ENCODE measurements at places on chromosomes 6 and 20. TPM values are rescaled to one million over a fixed set of nuclear protein-coding genes. Genes with fewer than 3 reads are reported as not detected.

DNA sequence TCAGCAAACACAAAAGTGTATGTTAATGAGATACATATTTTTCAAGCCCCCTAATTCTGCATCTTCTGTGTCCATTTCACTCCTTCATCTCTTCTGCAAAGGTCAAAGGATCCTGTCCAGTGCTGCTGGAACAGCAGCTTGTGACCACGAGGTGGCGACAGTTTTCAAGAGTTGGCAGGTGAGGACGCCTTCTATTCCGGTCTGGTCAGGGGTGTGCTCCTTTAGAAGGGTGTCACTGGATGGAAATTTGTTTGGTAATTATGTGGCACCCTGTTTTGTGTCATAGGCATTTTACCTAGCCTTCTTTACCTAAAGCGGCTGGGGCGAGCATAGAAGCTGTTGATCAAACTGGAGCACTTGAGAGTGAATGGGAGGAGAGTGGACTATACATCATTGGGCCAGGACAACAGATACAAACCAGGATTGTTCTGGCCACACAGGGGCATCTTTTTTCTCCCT, 32.9 kb upstream of the ERVFRD-1 start:
- DNase-seq: peak; percentile 82
- no peak overlapping the region for H3K27ac ChIP-seq
- H3K27me3 ChIP-seq: no peaks in the 10 kb centered on the region
- no peak overlapping the region for H3K4me3 ChIP-seq

DNA sequence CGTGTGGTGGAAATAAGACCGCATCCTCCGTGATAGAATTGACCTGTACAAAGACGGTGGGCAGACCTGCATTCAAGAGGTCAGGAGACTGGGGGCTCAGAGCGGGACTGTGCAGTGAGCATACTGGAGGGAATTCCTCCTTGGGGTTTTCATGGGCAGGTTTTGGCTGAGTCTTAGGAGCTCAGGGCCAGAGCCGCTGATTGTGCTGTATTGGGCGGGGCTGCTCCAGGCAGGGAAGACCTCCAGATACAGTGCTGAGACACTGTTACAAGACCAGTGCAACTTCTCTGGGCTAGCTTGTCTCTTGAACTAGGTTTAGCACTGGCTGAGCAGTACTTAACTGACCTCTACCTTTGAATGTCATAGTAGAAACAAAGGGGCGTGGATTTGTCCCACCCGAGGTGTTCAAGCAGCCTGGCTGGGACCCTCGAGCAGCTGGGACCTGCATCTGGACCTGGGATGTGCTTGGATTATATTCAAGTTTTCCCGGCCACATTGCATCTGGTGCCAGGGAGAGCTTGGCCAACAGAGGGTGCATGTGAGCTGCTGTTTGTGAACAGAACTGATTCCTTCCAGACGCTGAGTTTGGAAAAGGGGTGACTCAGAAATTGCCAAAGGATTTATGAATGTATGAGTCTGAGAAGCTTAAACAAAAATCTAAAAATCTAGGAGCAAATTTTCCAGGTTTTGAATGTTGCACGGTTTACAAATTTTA, 33.4 kb upstream of the SLC22A1 start:
- DNase-seq: no peak
- no peak overlapping the region for H3K4me3 ChIP-seq
- no peak overlapping the region for H3K27ac ChIP-seq
- no peaks in the 10 kb centered on the region for H3K4me1 ChIP-seq
- H3K27me3 ChIP-seq: no peaks in the 10 kb centered on the region

GRCh38 chr20:46127396-46128010, 9.4 kb downstream of the CD40 start:
- H3K27ac ChIP-seq: no peak overlapping the region
- peaks cover 45% of the 10 kb centered on the region for H3K36me3 ChIP-seq
- no peak for DNase-seq

- peak; percentile 19 for DNase-seq
- peaks cover 28% of the 10 kb centered on the region for H3K27me3 ChIP-seq
- H3K4me1 ChIP-seq: no peaks in the 10 kb centered on the region
- H3K36me3 ChIP-seq: no peaks in the 10 kb centered on the region
- no peak overlapping the region for H3K27ac ChIP-seq
- H3K4me3 ChIP-seq: no peak overlapping the region
Observed at GRCh38 chr20:61953037-61954021, 112.4 kb downstream of the TAF4 start.

- no peak overlapping the region for H3K27ac ChIP-seq
- no peaks in the 10 kb centered on the region for H3K4me1 ChIP-seq
- no peaks in the 10 kb centered on the region for H3K27me3 ChIP-seq
- H3K4me3 ChIP-seq: no peak overlapping the region
Observed at GRCh38 chr20:25214426-25214790, 18.9 kb downstream of the ENTPD6 start.

GRCh38 chr6:100493206-100493888, 28.6 kb upstream of the SIM1 start:
- H3K27ac ChIP-seq: no peak overlapping the region
- no peak overlapping the region for H3K4me3 ChIP-seq
- H3K27me3 ChIP-seq: no peaks in the 10 kb centered on the region
- no peaks in the 10 kb centered on the region for H3K36me3 ChIP-seq

DNA sequence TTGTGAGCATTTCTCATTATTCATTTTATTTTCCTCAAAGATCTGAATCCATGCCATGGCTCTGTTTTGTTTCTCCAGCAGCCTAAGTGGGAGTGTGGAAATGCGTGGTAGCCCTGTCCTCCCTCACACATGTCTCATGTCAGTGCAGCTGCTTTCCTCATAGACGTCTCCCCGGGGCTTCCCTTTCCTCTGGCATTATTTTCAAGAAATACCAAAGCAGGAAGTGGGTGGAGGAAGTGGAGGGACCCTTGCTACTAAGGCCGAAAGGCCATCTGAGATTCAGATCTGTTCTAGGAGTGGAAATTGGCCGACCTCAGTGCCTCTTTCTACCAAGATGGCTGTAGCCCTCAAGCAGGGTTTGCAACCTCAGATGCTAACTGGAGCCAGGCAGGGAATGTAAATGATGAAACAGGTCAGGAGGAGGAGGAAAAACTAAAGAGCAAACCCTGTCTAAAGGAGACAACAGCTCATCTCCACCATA, 420.9 kb upstream of the PLCB4 start:
- H3K36me3 ChIP-seq: no peaks in the 10 kb centered on the region
- H3K4me3 ChIP-seq: no peak overlapping the region
- no peak overlapping the region for H3K27ac ChIP-seq
- H3K4me1 ChIP-seq: no peaks in the 10 kb centered on the region
- no peaks in the 10 kb centered on the region for H3K27me3 ChIP-seq

- H3K36me3 ChIP-seq: no peaks in the 10 kb centered on the region
- peak; percentile 97 for DNase-seq
- peak within 1 kb of the TSS; percentile 73 for H3K27ac ChIP-seq
- peak within 1 kb of the TSS; percentile 89 for H3K4me3 ChIP-seq
Observed at GRCh38 chr20:36745927-36746659, at the start of gene NDRG3. Gene NDRG3, minus strand, starts transcription at chr20:36746090. Its CDS starts 24,355 bp downstream, at chr20:36721735.

GRCh38 chr6:74070091-74070490, 374.1 kb downstream of the CD109 start:
- no peak overlapping the region for H3K27ac ChIP-seq
- no peak for DNase-seq
- H3K36me3 ChIP-seq: no peaks in the 10 kb centered on the region
- no peaks in the 10 kb centered on the region for H3K27me3 ChIP-seq
- H3K4me1 ChIP-seq: no peaks in the 10 kb centered on the region

DNA sequence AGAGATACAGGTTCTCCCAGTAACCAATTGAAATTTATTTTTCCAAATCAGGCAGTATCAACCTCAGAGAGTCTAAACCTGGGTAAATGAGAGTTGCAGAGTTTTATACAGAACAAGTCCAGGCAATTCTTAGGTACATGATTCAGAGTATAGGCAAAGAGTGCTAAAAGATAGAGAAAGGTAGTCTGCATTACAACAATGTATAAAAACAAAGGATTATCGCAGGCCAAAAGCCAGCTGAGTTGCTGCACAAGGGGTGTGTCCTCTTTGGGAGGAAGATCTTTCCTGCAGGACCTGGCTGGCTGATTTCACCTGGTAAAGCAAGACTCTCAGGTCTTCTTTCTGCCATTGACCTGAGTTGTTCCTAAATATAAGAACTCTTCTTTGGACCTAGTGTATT, 48.9 kb upstream of the ECHDC1 start:
- no peak overlapping the region for H3K27ac ChIP-seq
- H3K27me3 ChIP-seq: no peaks in the 10 kb centered on the region
- no peaks in the 10 kb centered on the region for H3K4me1 ChIP-seq
- no peaks in the 10 kb centered on the region for H3K36me3 ChIP-seq
- no peak for DNase-seq
- no peak overlapping the region for H3K4me3 ChIP-seq

- H3K4me1 ChIP-seq: no peaks in the 10 kb centered on the region
- H3K4me3 ChIP-seq: no peak overlapping the region
- no peaks in the 10 kb centered on the region for H3K36me3 ChIP-seq
- no peaks in the 10 kb centered on the region for H3K27me3 ChIP-seq
- no peak for DNase-seq
- no peak overlapping the region for H3K27ac ChIP-seq
Observed at GRCh38 chr6:110266996-110267395, 86.8 kb downstream of the CDC40 start.

- H3K27me3 ChIP-seq: no peaks in the 10 kb centered on the region
- no peak for DNase-seq
- peaks cover 71% of the 10 kb centered on the region for H3K36me3 ChIP-seq
- no peak overlapping the region for H3K4me3 ChIP-seq
Observed at GRCh38 chr20:18515973-18516372, 8.2 kb downstream of the SEC23B start.

DNA sequence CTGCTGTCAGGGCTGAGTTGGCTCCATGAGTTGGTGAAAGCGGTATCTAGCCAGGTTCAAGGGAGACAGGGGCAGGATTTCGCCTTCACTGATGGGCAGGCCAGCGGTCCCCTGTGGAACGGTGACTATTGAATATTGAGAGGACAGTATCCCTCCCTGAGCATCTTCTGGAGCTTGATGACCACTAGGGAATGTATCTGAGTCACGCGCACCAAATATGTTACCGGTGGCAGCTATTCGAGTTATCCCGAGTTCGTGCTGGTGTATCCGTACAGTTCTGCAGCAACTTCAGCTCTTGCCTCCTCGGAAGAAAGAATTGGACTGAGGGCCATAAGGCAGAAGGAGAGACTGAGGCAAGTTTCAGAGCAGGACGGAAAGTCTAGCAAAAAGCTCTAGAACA, 24.8 kb downstream of the MTHFD1L start:
- H3K4me1 ChIP-seq: peaks cover 5% of the 10 kb centered on the region
- no peaks in the 10 kb centered on the region for H3K27me3 ChIP-seq
- DNase-seq: no peak
- H3K4me3 ChIP-seq: no peak overlapping the region

RBBP8NL gene
- total RNA-seq: 2.0 TPM

ADGB gene
- total RNA-seq: 6.2 TPM

C20orf141 gene
- not detected for total RNA-seq

C20orf144 gene
- not detected for total RNA-seq

SASH1 gene
- total RNA-seq: 103 TPM
